SK-MEL-5 (cell line): ENCODE measurements at places on chromosomes 4 and X. TPM values are rescaled to one million over a fixed set of nuclear protein-coding genes. Genes with fewer than 3 reads are reported as not detected.

Gene GK
- total RNA-seq = 9.0 and 9.6 TPM in 2 replicates

Gene CTAG1A
- total RNA-seq = not detected in 2 replicates

Gene NCBP2L
- not detected in 2 replicates for total RNA-seq

DNA sequence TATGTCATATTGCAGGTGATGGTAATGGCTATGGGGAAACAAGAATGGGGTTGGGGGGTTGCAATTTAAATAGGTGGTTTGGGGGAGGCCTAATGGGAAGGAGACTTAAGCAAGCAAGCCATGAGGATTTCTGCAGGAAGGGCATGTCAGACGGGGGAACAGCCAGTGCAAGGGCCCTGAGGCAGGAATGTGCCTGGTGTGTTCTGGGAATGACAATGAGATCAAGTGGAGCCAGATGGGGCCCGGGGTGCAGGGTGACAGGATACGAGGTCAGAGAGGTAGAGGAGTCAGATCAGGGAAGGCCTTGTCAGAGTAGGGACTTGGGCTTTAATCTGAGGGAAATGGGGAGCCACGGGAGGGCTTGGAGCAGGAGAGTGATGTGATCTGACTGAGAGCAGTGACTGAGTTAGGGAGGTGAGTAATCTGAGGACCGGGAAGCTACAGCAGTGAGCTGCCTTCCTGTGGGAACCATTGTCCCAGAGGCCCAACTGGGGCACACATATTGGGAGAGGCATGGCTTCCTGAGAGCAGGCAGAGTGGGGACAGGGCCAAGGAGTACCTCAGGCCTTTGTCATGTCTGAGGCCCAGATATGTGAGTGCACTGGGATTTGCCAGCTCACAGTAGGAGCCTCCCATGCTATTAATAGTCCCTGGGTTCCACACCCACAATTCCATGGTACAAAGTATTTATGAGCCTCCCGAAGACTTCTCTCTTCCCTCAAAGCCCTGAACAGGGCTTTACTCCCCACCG, 139.8 kb downstream of the BCOR start:
- no peak for DNase-seq

GRCh38 chr4:158163941-158164767, 8.7 kb downstream of the GASK1B start:
- peak; percentile 77 for DNase-seq

DNA sequence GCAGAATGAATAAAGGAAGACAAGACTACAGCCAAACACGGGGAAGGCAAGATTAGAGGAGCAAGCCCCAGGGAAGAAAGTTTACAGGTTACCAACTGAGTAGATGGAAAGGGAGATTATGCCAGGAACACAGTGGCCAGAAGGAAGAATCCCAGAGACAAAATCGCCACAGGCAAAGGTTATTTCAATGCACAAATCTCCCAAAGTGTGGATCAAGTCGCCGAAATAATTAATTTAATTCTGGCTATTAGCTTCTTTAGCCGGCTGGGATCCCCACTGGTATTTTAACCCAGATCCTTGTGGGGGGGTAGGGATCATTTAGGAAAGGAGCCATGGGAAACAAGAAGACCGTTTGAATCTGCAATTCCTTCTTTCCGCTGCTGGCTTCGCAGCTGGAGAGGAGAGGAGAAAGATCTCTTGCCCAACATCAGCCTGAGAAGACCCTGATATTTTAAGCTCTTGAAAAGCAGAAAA, 171.0 kb downstream of the DHX15 start:
- no peak for DNase-seq

DNA sequence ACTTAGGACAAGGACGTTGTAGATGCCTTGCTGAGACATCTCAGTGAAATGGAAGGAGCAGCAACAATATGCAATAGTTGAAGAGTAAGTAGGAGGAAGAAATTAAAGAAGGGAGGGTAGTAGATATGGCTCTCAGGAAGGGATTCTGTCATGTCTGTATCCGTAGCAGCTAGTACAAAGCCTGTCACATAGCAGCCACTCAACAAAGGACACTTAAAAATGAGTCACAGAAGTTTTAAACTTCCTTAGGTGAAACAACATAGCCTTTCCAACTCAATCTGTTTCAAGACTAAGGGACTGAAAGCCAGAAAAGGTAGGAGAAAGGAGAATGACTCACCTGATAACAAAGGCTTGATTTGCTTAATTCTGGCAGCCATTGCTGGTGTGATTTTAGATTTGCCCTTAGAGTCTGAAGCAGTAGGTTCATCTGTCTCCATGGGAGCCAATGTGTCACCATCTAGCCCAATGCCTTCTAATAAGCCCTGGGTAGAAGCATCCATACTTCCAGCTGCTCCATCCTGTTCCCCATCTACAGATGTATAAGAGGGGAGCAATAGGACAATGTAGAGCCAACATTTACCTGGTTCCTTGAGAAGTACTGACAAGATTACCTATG, 86.6 kb downstream of the HUWE1 start:
- no peak for DNase-seq

DNA sequence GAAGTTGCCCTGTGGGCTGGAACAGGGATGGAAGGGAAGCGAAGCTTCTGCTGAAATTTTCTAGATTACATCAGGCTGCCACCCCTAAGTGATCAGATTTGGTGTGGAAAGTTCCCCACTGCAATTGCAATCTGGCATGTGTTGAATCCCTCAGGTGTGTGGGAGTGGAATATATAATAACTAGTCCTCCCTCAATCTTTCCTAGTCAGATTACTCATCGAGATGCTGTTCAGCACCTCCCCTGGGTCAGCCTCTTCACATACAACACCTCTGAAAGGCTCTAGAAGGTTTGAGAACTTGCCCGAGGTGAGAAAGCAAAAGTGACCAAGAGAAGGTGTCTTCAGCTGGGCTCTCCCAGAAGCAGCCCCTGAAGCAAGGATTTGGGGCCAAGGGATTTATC, 336.8 kb downstream of the BCOR start:
- DNase-seq = no peak
